ENCODE measurements at places on chromosomes 7 and 10. TPM values are rescaled to one million over a fixed set of nuclear protein-coding genes. Genes with fewer than 3 reads are reported as not detected.
A peak's percentile ranks its signal among the peaks of the same experiment; 100 is the strongest.

DNA sequence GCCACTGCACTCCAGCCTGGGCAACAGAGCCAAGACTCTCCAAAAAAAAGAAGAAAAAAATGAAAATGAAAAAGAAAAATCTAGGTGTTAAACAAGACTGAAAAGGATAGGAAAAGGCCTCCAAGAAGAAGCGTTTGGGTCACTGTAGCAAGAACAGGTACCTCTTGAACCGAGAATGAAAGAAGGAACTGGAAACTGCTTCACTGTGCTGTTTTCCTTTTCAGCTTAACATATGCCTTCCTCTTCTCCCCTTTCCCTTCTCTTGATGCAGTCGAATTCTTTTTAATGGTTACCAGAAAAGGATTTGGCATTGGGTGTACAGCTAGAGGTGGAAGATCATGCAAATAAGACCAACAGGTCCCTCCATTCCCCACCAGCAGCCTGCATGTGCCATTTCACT is 28.1 kb downstream of the LRRC4 start:
- H3K4me1 ChIP-seq = peaks cover 14% of the 10 kb centered on the region
- H3K27ac ChIP-seq = no peak overlapping the region
- no peaks in the 10 kb centered on the region for H3K27me3 ChIP-seq
- no peak overlapping the region for H3K4me3 ChIP-seq
- no peak for DNase-seq

DNA sequence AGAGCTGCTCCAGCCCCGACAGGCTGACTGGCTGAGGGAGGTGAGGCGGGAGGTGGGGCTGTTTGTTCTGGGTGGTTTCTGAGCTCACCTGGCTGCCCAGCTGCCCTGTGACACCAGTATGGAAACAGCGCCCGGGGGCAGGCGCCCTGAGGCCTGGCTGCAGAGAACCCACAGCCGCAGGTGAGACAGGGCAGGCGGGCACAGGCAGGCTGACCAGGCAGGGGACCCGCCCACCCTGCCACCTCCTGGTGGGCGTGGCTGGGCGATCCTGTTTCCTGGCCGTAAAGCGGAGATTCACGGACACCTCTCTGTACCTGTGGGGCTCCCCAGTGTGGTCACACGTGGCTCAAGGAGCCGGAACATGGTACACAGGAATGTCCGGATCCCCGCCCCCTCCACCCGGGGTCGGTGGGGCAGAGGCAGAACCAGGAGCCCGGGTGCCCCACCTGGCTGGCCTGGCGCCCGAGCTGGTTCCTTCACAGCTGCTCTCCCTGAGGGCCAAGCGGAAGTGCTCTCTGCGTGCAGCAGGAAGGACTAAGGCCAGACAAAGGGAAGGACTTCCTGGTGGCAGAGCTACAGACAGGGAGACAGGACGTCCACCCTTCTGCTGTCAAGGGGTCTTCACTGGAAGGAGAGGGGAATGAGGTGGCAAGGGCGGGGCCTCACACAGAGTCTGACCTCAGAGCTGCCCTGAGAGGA is 3.9 kb downstream of the MICALL2 start:
- H3K4me3 ChIP-seq = no peak overlapping the region
- no peaks in the 10 kb centered on the region for H3K36me3 ChIP-seq
- H3K4me1 ChIP-seq = peaks cover 12% of the 10 kb centered on the region

AGR2 gene
- not detected for total RNA-seq

GRCh38 chr7:107045195-107045960 is 873 bp downstream of the PRKAR2B start:
- no peak overlapping the region for H3K27ac ChIP-seq
- peak overlapping the region; percentile 85 for H3K4me3 ChIP-seq
- H3K4me1 ChIP-seq = peaks cover 10% of the 10 kb centered on the region
- H3K27me3 ChIP-seq = peaks cover 58% of the 10 kb centered on the region

GRCh38 chr10:129756912-129757901 is 206.9 kb downstream of the EBF3 start:
- H3K4me3 ChIP-seq = peak overlapping the region; percentile 32
- no peaks in the 10 kb centered on the region for H3K27me3 ChIP-seq
- H3K4me1 ChIP-seq = no peaks in the 10 kb centered on the region
- no peak overlapping the region for H3K27ac ChIP-seq
- DNase-seq = no peak

DNA sequence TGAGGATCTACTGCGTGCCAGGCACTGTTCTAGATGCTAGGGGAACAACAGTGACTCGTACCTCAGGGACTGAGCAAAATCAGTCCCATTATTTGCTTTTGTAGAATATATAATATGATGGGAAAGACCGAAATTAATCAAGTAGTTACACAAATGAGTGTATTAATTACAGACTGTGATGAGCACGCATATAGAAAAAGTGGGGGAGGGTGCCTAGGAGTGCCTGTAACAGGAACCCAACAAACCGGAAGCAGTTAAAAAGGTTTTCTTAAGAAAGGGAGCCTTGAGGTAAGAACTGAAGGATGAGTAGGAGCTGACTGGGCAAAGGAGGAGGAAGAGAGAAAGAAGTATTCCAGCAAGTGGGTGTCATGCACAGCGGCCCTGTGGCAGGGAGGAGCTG is 28.2 kb upstream of the IL6 start:
- peaks cover 66% of the 10 kb centered on the region for H3K4me1 ChIP-seq
- peak overlapping the region; percentile 92 for H3K27ac ChIP-seq
- H3K4me3 ChIP-seq = peak overlapping the region; percentile 69

DNA sequence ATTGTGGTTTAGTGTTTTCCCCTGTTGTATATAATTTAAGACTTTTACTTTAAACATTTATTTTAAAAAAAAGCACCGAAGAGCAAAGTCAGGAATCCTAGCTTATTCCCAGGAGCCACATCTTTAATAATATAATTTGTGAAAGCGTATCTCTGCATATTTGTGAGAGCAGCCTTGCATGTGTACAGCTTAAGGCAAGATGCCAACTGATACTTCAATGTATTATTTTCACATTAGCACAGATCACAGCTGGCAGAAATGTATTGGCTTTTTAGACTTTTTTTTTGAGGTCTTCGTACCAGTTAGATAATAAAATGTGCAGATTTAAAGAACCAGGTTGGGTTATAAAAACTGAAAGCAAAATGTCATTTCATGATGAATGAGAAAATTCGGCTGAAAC is 845.7 kb upstream of the POT1 start:
- H3K4me3 ChIP-seq = no peak overlapping the region
- DNase-seq = no peak
- H3K4me1 ChIP-seq = no peaks in the 10 kb centered on the region
- H3K27ac ChIP-seq = no peak overlapping the region
- H3K36me3 ChIP-seq = no peaks in the 10 kb centered on the region

DNA sequence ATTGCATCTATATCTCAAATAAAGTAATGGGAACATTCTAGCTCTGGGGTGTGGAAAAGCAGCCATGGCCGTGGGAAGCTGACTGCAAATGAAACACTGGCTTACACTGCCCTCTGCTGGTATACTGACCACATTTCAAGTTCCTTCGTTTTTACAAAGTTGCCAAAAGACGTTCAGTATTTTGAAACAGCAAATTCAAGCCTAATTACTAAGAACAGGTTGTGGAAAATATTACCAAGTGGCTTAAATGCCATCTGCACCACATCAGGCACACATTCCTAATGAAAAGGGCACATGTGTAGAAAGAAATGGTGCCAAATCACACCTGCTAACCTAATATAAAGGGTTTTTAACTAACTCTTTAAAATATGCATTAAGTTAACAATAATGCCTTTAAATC is 83.9 kb downstream of the JAZF1 start:
- H3K4me3 ChIP-seq = no peak overlapping the region
- no peaks in the 10 kb centered on the region for H3K27me3 ChIP-seq
- DNase-seq = peak; percentile 26
- H3K36me3 ChIP-seq = no peaks in the 10 kb centered on the region
- peaks cover 19% of the 10 kb centered on the region for H3K4me1 ChIP-seq
- H3K27ac ChIP-seq = no peak overlapping the region

All from activated T-cell treated with anti-CD3 and anti-CD28 coated beads, Interleukin-2, amount 50 U/mL, for 72 hours (primary cell).